ENCODE measurements at places on chromosomes 13 and 19.

- no peak for DNase-seq
Observed at GRCh38 chr19:45071969-45072790, 4.1 kb downstream of the ZNF296 start.

- no peak for DNase-seq
Observed at GRCh38 chr19:8600816-8601215, 9.7 kb downstream of the ADAMTS10 start.

DNA sequence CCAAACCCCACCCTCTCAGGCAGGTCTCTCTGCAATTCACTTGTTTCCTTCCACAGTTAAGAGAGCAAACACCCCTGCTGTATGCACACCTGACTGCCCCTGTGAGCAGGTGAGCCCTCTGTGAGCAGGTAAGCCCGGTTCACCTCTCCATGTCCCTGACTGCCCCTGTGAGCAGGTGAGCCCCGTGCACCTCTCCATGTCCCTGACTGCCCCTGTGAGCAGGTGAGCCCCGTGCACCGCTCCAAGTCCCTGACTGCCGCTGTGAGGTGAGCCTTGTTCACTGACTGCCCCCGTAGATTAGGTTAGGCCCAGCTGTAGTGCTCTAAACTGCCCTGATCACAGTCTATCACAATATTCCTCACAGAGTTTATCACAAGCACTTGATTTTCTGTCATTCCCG lies 29.2 kb downstream of the TMTC4 start:
- DNase-seq = no peak

GRCh38 chr19:3061182-3062161 lies 823 bp downstream of the TLE5 start:
- DNase-seq = peak; percentile 36

- no peak for DNase-seq
Observed at GRCh38 chr19:1313695-1314613, 28.3 kb downstream of the EFNA2 start.

DNA sequence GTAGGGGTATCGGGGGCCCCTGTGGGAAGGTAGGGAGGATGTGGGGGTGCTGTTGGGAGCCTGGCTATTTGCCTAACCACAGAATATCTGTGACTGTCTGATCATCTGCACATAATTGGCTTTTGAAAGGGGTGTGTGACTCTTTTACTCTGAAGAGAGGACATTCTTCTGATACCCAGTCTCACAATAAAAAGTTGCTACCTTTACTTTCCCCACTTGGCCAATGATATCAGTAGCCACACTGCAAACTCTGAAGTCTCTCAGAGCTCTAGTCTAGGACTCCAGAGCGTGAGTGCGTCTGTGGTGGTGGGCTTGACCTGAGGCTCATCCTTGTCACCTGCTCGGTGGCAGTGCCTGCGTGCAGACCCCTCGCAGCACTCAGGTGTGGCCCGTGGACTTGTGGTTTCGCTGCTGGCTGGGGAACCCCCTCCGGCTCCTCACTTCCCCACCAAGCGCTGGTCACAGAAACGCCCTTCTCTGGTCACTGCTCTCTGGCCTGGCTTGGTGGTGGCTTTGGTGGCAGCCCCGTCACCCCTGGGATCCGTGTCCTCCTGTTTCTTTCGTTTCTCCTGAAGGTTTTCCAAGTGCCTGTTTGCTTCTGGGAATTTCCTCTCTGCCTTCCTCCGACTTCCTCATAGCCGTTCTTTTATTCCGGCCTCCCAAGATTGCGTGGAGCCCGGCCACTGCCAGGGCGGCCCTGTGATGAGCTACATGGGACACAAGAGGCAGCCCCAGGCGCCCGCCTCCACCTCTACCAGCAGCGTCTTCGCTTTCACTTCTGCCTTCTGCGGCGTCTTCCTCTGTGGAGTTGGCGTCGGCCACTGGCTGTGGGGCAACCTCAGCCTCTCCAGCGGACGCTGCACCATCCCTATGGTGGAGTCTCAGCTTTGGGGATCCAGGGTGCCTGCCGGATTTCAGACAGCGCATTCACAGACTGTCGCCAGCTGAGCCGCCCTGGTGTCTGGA lies 78.0 kb downstream of the ATP11A start:
- DNase-seq = no peak

GRCh38 chr13:51270623-51271415 lies 48.6 kb downstream of the FAM124A start:
- DNase-seq = no peak

DNA sequence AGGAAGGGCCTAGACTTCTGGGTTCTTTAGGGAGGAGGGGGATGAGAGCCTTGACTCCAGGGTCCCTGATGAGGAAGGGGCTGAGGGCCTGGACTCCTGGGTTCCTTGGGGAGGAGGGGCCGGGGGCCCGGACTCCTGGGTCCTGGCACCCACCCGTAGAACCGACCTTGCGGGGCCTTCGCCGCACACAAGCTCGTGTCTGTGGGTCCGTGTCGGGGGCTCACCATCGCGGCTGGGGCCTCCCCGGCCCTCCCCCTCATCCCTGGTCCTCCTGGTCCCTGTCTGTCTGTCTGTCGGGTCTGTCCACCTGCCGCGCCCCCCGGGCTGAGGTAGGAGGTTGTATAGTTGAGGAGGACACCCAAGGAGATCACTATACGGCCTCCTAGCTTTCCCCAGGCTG lies 662 bp upstream of the SPACA6 start:
- DNase-seq = no peak

DNA sequence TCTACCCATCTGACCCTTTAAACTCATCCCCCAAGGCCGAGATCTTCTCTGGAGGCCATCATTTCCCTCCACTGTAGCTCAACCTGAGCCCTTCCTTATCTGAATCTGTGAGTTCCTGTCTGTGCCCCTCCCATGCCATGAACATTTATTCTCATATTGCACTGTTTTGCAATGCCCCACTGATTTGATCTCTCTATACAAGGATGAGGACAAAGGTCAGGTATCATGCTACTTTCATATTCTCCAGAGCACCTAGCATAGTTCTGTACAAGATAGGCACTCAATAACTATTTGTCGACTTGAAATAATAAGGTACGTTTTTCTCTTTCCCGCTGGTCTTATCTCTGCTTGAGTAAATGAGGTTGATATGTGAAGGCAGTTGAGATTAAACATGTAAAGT lies 135.5 kb downstream of the KLF5 start:
- no peak for DNase-seq

DNA sequence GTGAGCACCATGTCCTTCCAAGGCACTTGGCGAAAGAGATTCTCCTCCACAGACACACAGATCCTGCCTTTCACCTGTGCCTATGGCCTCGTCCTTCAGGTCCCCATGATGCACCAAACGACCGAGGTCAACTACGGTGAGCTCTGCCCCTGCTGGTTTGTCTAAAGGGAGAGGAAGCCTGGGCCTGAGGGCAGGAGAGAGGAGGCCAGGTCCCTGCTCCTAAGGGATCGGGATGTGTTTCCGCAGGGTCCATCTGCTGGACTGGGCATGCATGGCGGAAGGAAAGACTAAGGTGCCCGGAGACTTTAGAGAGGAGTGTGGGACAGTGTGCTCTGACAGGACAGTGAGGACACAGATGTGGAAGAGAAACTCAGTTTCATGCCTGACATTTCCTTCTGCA lies 7.6 kb downstream of the SERPINE3 start:
- no peak for DNase-seq

DNA sequence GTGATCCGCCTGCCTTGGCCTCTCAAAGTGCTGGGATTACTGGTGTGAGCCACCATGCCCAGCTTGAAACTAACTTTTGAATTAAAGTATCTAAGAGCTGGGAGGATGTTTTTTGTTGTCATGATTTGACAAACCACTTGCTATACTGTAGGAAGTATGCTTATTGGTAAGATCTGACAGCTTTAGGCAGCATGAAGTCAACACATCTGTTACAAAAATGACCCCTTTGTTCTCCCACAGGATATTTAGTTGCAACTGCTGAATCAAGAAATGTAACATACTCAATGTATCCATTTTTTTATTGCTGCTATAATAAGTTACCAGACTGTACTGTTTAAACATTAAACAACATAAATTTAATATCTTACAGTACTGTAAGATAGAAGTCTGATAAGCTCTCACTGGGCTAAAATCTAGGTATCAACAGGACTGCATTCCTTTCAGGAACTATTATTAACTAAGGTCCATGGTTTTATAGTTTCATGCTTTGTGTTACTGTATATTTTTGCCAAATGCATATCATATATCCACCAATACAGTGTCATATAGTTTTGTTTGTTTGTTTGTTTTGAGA lies 22.8 kb upstream of the LRP3 start:
- no peak for DNase-seq

DNA sequence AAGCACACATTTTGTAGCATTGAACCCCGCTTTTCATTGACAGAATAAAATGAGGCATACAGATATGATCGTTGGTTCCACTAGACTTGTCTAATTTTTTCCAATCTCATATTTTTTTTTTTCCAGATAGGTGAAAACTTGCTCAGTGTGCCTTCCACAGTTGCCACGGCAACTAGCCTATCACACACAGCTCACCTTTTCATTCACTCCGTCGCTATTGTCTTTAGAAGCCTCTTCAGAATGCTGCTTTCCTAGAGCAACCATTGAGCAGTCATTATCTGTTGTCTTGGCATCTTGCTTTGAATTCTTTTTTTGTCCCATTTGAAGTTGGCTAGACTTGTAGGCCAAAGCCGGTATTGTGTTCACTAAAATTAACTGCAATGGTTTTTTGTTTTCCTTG lies 37.7 kb upstream of the ESD start:
- DNase-seq = no peak

DNA sequence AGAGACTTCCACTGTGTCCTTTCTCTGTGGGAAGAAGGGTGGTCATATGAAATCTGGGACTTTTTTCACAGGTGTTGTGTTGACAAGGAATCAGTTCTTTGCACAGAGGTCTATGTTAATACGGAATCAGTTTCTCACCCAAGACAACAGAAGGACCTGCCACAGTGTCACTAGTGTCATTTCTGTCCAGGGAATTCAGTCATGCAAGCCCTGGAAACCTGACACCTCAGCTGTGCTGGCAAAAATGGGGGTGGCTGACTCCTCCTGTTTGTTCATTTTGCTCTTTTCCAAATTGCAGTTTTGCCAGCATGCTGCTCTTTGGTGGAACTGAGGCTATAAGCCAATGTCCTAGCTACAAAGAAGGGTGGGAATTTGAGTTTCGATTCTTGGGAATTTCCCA lies 49.8 kb upstream of the ESD start:
- DNase-seq = no peak

- no peak for DNase-seq
Observed at GRCh38 chr13:83876546-83876945, 5.7 kb downstream of the SLITRK1 start.

DNA sequence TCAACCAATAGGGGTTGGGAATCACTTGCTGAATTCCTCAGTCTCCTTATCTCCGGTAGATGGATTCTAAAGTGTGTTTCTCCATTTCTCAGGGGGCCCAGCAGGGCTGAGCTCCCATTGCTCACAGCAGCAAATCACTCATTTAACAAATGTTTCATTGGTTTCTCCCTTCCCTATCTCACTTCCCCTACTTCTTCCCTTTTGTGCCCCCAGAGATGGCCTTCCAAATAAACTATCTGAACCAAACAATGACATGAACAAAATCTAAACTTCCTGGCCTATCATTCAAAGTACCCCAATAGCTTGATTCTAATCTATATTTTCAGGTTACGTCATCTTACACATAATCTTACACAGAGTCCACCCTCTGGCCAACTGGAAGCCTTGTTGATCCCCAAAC lies 60.4 kb downstream of the DLEU7 start:
- no peak for DNase-seq

- no peak for DNase-seq
Observed at GRCh38 chr19:6979399-6979798, 41.8 kb downstream of the MBD3L2B start.

GRCh38 chr19:37941782-37942515 lies 34.9 kb downstream of the SIPA1L3 start:
- no peak for DNase-seq

GRCh38 chr19:13154241-13154778 lies 4.1 kb downstream of the IER2 start:
- peak; percentile 69 for DNase-seq

GRCh38 chr13:34038541-34039068 lies 220.7 kb downstream of the RFC3 start:
- DNase-seq = no peak

- no peak for DNase-seq
Observed at GRCh38 chr19:30036154-30037129, 94.4 kb downstream of the URI1 start.

DNA sequence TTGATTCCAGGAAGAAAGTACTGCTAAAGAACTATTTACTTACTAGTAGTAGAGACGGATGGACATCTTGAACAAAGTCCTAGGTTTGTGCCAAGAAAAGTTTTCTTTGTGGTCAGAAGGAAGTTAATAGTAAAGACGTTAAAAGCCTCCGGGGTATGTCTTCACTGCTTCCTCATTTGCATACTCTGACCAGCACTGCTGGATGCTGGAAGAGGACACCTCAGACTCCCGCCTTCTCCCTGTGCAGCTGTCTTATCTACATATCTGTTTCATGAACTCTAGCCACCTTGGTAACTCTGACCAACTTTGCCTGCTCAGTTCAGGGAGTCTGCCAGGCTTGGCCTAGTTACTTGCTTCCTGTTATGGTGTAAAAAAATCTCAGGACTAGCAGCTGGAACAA lies 1109.1 kb upstream of the MIR17HG start:
- no peak for DNase-seq

GRCh38 chr13:37657956-37658355 lies 59.4 kb upstream of the POSTN start:
- no peak for DNase-seq

GRCh38 chr13:40679480-40679985 lies 13.1 kb upstream of the FOXO1 start:
- no peak for DNase-seq

- DNase-seq = no peak
Observed at GRCh38 chr13:23201870-23202269, 21.1 kb downstream of the SGCG start.

DNA sequence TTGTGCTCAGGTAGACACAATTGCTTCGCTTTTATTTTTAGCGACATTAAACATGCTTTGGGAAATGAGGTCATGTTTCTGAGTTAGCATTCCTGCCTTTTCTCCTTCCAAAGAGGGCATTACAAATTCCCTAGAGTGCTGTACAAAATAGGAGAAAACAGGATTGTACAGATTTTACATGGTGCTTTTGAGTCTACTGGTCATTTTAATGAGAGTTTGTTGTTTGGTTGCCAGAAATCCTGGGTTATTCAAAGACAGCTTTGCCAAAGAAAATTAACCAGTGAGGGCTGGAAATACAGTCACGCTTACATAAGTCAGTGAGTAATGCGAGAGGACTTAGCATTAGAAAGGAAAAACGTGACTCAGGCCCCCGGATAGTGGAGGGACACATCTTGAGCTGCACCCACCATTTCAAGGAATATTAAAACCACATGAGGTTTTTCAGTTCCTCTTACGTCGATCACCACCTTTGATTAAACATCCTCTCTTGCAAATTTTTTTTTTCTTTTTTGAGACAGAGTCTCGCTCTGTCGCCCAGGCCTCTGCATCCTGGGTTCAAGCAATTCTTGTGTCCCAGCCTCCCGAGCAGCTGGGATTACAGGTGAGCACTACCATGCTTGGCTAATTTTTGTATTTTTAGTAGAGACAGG lies 55.4 kb downstream of the SACS start:
- peak; percentile 59 for DNase-seq

- DNase-seq = no peak
Observed at GRCh38 chr13:94702181-94703041, 9.9 kb downstream of the SOX21 start.

GRCh38 chr13:113557013-113557412 lies 27.5 kb upstream of the TFDP1 start:
- DNase-seq = no peak

GRCh38 chr13:40546047-40546446 lies 120.4 kb downstream of the FOXO1 start:
- DNase-seq = no peak

Data from activated CD4-positive, alpha-beta T cell treated with anti-CD3 and anti-CD28 coated beads for 24 hours (primary cell).